Stimulated activated CD4-positive, alpha-beta T cell treated with anti-CD3 and anti-CD28 coated beads, Interleukin-1b, Interleukin-23, amount 100 ng/mL, for 24 hours (primary cell): ENCODE measurements at places on chromosomes 7 and 10.

DNA sequence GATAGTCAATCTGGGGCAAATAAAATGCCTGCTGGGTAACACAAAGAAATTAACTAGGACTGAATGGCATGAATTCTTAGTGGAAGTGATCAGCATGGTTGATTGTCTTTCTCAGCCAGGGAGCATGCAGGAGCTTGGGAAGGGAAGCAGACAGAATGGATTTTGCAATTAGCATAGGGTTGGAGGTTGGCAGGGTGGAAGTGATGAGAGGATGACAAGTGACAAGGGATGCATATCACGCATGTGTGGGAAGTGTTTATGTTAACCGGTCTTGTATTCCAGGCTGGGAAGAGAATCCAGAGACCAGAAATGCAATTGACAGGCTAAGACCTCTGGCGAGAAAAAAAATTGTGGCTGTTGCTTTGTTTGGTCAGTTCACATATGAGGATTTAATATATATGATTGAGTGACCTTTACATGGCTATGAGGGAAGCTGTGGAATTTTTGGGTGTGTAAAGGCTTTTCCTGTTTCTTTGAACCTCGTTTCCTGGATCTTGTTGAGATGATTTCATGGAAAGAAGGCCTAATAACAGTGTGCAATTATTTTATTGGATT is 8.3 kb downstream of the MDFIC start:
- DNase-seq: no peak

DNA sequence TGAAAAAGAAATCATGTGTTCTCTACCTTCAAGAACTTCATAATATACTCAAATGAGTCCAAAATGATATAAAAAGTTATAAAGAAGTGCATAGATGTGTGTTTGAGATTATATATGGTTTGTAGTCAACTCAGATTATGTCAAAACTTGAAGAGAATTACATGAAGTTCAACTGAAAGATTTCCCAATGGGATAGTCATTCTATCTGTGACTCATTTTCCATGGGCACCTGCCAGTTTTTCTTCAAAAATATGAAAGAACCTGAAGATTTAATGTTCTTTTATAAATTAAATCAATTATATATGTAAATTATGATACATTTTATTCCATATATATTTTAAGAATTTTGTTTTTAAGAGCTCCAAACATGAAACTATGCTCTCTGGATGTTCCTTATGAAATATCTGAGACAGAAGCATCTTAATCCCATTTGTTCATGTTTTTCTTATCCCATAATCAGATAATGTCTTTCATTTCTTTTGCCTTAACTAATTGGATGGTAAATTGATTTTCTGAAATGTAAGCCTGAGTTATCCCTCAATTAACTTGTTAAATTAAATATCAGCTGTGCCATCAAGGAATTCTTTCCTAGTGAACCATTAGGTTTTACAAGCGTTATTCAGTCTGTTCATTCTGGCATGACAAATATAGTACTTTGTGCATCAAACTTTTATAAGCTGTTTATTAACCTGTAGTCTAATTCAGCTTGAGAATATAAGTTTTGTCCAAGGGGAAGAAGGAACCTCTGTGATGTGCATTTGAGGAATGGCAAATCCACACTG is 387.1 kb downstream of the IPMK start:
- no peak for DNase-seq

- DNase-seq: no peak
Observed at GRCh38 chr7:90692396-90692795, 96.3 kb downstream of the CDK14 start.

- no peak for DNase-seq
Observed at GRCh38 chr10:124612611-124613498, 131.3 kb downstream of the FAM53B start.

- no peak for DNase-seq
Observed at GRCh38 chr7:635227-635626, 91.3 kb upstream of the DNAAF5 start.

GRCh38 chr7:128020159-128020558 is 11.1 kb downstream of the LRRC4 start:
- no peak for DNase-seq
